ENCODE measurements at places on chromosomes 5 and 9.

DNA sequence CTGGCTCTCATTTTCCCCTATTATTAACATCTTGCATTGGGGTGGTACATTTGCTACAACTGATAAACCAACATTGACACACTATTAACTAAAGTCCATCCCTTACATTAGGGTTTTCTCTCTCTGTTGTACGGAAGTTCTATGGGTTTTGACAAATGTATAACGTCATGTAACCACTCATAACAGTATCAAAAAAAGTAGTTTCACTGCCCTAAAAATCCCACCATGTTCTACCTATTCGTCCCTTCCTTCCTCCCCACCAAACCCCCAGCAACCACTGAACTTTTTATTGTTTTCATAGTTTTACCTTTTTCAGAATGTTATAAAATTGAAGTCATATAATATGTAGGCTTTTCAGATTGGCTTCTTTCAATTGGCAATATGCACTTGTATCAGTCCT is 40.1 kb downstream of the MLLT3 start:
- no peak for DNase-seq

DNA sequence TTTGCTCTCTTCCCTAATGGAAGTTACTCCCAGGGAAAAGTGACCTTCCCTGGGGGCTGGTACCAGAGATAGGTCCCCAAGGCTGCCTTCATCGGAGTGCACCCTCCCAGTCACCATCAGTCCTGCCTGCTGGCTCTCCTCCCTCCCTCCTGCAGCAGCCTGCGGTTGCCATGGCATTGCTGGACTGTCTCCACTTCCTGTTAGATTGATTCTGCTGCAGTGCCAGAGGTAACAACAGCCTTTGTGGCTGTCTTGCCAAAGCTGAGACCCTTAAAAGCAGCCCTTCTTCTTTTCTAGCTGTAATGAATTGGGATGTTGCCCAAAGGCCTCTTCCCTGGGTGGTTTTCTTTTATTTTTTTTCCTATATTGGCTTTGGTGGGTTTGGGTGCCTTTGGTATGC is 78.1 kb upstream of the PRLR start:
- no peak for DNase-seq

- no peak for DNase-seq
Measured at GRCh38 chr5:104082754-104083153, 520.2 kb upstream of the NUDT12 start.

DNA sequence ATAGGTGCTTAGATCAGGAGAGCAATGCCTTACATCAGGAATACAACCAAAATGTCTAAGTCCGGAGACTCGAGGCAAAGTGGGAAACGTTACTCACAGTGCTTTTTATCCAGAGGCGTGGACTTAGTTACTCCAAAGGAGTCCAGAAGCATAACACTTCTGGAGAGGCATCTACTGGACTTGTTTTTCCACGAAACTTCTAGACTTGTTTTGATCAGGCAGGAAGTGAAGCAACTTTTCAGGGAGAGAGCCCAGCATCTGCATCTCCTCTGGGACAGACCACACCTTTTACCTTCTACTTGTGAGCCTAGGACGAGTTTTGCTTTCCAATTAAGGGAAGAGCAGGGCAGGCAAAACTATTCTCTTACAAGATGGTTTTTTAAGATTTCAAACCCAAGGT is 1.2 kb upstream of the TJP2 start:
- DNase-seq, result no peak

GRCh38 chr9:72871685-72872084 is 81.2 kb downstream of the ALDH1A1 start:
- DNase-seq, result no peak

GRCh38 chr9:94783928-94784327 is 57.4 kb downstream of the AOPEP start:
- DNase-seq, result no peak

DNA sequence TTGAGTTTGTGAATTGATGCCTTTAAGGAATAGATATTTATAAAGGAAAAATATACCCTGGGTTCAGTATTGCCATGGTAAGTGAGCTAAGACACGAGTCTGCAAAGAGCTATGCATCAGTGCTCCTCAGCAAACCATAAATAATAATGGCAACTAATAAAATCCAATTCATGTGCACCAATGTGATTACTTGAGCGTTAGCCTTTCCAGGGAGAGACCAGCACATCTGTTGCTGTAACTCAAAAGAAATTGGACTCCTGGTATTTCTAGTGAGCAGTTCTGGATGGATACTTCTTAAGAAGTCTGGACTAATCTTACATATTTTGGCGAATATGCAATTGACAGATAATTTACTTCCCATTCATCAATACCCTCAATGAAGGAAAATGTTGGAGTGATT is 373.3 kb downstream of the ARHGEF28 start:
- DNase-seq, result no peak

GRCh38 chr9:12785260-12785770 is 10.5 kb downstream of the LURAP1L start:
- DNase-seq, result no peak

DNA sequence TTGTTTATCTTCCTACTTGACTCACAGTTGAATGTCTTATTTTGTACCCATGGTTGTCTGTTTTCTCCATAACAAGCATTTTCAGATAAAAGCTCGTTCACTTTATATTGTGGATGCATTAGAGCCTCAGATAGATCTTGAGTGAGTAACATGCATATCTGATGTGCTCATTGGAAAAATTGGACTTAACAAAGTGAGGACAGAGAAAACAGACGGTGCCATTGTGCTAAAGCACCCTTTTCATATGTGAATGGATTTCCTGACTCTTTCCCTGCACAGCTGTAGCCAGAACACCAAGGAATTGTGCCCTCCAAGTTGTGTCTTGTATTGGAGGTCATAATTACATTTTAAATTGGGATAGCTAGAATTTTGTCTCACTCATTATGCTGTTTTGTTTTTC is 325.8 kb upstream of the MEF2C start:
- no peak for DNase-seq
